ENCODE measurements at places on chromosomes 12 and 14. TPM values are rescaled to one million over a fixed set of nuclear protein-coding genes. Genes with fewer than 3 reads are reported as not detected.

GRCh38 chr12:79552192-79552591 is 138.6 kb downstream of the PAWR start:
- no peaks in the 10 kb centered on the region for H3K4me1 ChIP-seq
- no peak overlapping the region for H3K4me3 ChIP-seq
- no peaks in the 10 kb centered on the region for H3K27me3 ChIP-seq
- DNase-seq = no peak

- H3K27ac ChIP-seq = no peak overlapping the region
- no peaks in the 10 kb centered on the region for H3K27me3 ChIP-seq
- peaks cover 37% of the 10 kb centered on the region for H3K4me1 ChIP-seq
Measured at GRCh38 chr12:68804657-68805591, 3.1 kb upstream of the MDM2 start.

DNA sequence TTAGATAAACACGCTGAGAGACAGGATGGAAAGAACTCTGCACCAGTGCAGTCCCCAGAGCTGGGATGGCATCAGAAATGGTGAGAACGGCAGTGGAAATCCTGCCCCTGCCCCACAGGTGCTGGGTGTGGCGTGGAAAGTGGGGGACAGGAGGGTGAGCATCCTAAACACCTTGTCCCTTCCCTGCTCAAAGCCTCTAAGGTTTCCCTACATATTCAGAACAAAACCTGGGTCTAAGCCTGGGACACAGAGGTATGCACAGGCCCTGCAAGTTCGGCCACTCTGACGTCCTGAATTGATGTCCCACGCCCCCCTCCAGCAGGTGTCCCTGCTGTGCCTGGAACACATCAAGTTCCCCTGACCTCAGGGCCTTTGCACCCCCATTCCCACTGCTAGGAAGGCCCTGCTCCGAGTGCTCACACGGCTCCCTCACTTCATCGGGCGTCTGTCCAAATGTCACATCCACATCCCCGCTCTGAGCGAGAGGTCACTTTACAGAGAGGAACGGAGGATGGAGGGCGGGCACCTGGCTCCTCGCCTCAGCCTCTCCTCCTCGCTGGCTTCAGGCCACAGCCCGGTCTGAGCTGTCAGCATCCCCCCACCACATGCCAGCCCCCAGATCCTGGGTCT is 38.5 kb upstream of the SFSWAP start:
- H3K4me1 ChIP-seq = no peaks in the 10 kb centered on the region
- H3K27ac ChIP-seq = no peak overlapping the region
- DNase-seq = no peak
- no peaks in the 10 kb centered on the region for H3K36me3 ChIP-seq

GRCh38 chr12:56990648-56991318 is 15.6 kb downstream of the ZBTB39 start:
- peaks cover 19% of the 10 kb centered on the region for H3K4me1 ChIP-seq
- no peaks in the 10 kb centered on the region for H3K36me3 ChIP-seq
- peaks cover 13% of the 10 kb centered on the region for H3K27me3 ChIP-seq
- no peak overlapping the region for H3K27ac ChIP-seq
- no peak for DNase-seq
- H3K4me3 ChIP-seq = no peak overlapping the region

GRCh38 chr12:14995583-14996425 is 23.0 kb downstream of the PDE6H start:
- no peak for DNase-seq
- peaks cover 37% of the 10 kb centered on the region for H3K4me1 ChIP-seq
- H3K27ac ChIP-seq = peak overlapping the region; percentile 61

GRCh38 chr12:110245369-110245772 is 35.7 kb upstream of the ATP2A2 start:
- no peak overlapping the region for H3K4me3 ChIP-seq
- peak; percentile 64 for DNase-seq
- H3K27me3 ChIP-seq = peaks cover 3% of the 10 kb centered on the region
- H3K36me3 ChIP-seq = no peaks in the 10 kb centered on the region
- H3K4me1 ChIP-seq = no peaks in the 10 kb centered on the region
- H3K27ac ChIP-seq = no peak overlapping the region

GRCh38 chr12:117187421-117187820 is 2.8 kb downstream of the FBXO21 start:
- H3K4me3 ChIP-seq = no peak overlapping the region
- H3K27ac ChIP-seq = no peak overlapping the region
- no peak for DNase-seq
- H3K4me1 ChIP-seq = peaks cover 20% of the 10 kb centered on the region
- peaks cover 44% of the 10 kb centered on the region for H3K36me3 ChIP-seq

DNA sequence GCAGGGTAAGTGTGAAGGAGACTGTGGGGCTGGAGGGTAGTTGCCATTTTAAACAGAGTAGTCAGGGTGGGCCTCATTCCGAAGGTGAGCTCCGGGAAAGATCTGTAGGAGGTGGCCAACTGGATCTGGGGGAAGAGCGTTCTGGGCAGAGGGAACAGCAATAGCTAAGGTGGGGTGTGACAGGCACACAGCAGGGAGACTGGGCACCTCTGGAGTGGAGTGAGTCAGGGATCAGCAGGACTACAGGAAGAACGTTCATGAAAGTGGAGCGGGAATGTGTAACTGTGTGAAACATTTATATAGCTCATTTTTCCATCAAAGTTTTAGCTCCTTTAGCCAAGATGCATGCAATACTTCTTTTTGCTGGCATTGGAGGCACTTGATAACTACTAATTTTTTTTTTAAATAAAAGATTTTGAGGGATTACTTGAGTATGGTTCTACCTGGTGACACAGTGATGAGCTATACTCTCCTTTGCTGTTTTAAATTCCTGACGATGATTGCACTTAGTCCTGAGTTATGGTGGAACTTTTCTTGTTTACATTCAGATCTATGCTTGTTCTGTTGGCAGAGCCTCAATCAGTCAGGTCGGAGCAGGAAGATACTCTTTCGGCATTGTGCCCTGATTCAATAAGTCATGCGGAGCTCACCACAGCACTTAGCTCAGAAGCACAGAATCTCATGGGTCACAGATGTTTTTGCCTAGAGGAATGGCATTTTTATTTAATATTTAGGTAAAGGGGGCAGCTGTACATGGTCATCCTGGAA is 106.4 kb downstream of the WIF1 start:
- H3K36me3 ChIP-seq = no peaks in the 10 kb centered on the region
- H3K4me1 ChIP-seq = no peaks in the 10 kb centered on the region
- no peak overlapping the region for H3K4me3 ChIP-seq

The TEX22 gene
- total RNA-seq = 2.8 TPM

The KIF26A gene
- total RNA-seq = 0.50 TPM

The MYH7 gene
- total RNA-seq = 0.07 TPM

All from activated CD4-positive, alpha-beta T cell treated with anti-CD3 and anti-CD28 coated beads, Interleukin-2, amount 10 ng/mL, durations not matched to agents 7 days and 5 days (primary cell).